K562 (cell line): ENCODE measurements at places on chromosomes 4 and X.

- no peak for DNase-seq
Observed at GRCh38 chr4:99586322-99586721, 11.7 kb downstream of the MTTP start.

DNA sequence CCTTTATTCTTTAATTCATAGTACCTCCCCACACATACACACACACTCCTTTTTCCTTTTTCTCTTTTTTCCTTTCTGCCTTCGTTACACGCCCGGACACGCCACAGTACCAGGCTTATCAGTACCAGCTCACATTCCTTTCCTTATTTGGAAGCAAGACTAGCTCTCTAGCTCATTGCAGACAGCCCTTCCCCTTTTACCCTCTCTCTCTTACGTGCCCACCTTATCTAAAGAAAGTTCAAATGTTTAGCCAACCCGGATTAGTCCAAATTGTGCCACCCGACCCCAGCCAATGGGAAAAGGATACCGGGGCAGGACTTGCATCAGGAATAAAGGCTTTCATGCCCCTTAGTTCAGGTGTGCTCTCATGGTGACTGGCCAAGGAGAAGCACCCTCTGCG, 194.7 kb upstream of the VCX3A start:
- no peak for DNase-seq

- no peak for DNase-seq
Observed at GRCh38 chr4:153553819-153554170, 87.6 kb downstream of the TMEM131L start.

- DNase-seq = no peak
Observed at GRCh38 chr4:62327612-62328297, 1127.6 kb downstream of the ADGRL3 start.

DNA sequence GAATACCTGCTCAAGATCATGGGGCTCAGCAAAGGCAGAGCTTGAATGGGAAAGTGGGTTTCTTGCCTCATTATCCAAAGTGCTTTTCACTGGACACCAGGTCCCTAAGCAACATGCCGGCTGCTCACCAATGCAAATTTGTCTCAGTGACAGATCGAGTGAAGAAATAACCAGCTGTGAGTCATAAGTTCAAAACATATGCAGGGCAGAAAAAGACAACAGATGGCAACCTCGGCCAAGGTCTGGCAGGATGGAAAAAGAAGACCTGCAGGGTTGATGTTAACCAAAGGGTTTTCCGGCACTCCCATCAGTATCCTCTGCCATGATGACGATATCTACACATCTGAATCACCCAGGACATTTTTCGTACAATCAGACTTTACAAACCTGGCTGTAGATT, 124.1 kb downstream of the AFAP1 start:
- DNase-seq = no peak

GRCh38 chr4:8537041-8537461, 43.1 kb upstream of the GPR78 start:
- DNase-seq = no peak
